ENCODE measurements at places on chromosomes 7 and 10.
A peak's percentile ranks its signal among the peaks of the same experiment; 100 is the strongest.

GRCh38 chr10:86344714-86345161, 21.9 kb downstream of the GRID1 start:
- H3K36me3 ChIP-seq = no peaks in the 10 kb centered on the region
- no peak overlapping the region for H3K4me3 ChIP-seq
- H3K27ac ChIP-seq = no peak overlapping the region
- DNase-seq = no peak

- no peaks in the 10 kb centered on the region for H3K36me3 ChIP-seq
- no peak overlapping the region for H3K4me3 ChIP-seq
- peaks cover under 1% of the 10 kb centered on the region for H3K4me1 ChIP-seq
- no peak overlapping the region for H3K27ac ChIP-seq
- no peak for DNase-seq
- no peaks in the 10 kb centered on the region for H3K27me3 ChIP-seq
These were observed 83.2 kb upstream of the CHST15 start for GRCh38 chr10:124176349-124177179.

- H3K4me1 ChIP-seq = no peaks in the 10 kb centered on the region
- no peak overlapping the region for H3K4me3 ChIP-seq
- no peak overlapping the region for H3K27ac ChIP-seq
- no peak for DNase-seq
- no peaks in the 10 kb centered on the region for H3K27me3 ChIP-seq
These were observed 223.7 kb downstream of the SNX10 start for GRCh38 chr7:26515314-26515842.

DNA sequence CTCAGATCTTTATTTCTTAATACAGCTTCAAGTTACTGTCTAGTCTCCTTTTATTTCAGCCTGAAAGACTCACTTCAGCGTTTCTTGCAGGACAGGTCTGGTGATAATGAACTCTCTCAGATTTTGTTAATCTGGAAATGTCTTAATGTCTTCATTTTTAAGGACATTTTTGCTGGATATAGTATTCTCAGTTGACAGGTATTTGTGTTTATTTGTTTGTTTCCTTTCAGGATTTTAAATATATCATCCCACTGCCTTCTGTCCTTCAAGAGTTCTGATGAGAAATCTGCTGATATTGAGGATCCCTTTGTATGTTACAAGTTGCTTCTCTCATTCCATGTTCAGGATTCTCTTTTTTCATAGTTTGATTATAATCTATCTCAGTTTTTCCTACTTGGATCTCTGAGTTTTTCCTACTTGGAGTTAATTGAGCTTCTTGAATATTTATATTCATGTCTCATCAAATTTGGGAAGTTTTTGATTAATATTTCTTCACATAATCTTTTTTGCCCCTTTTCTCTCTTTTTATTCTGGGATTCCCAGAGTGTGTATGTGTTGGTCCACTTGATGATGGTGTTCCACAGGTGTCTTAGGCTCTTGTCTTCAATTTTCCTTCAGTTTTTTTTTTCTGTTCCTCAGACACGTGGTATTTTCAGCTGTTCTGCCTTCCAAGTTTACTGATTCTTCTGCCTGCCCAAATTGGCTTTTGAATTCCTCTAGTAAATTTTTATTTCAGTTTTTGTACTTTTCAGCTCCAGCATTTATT, 49.9 kb downstream of the PTEN start:
- no peaks in the 10 kb centered on the region for H3K36me3 ChIP-seq
- DNase-seq = no peak
- no peaks in the 10 kb centered on the region for H3K27me3 ChIP-seq
- H3K4me1 ChIP-seq = peaks cover 9% of the 10 kb centered on the region

DNA sequence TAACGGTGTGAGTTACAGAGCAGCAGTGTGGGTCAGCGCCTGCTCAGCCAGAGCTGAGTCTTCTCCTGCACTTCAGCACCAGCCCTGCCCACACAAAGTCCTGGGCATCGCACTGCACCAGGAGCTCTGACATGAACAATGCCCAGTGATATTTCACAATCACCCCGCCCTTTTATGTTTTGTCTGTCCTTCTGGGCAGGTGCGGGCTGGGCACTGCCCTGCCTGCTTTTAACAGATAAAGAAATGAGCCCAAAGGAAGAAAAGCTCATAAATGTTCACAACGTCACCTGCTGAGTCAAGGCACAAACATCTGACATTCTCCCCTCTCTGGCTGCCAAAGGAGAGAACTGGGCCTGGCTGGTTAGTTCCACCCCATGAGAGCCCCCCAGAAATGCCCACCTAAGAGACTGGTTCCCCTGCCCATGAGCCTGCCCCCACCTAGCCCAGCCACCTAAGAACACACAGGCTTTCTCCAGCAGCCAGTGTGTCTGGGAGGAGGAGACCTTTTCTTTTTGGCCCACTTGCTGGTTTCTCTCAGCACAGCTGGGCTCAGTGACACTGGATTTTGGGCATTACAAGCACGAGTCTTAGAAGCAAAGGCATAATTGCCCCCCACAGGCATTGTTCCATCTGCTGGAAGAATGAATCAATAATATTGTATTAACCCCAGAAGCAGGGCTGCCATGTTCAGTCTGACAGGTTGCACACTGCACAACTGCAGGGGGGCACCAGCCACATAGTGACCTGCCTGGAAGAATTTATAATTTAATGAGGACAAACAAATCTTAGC, 22.3 kb downstream of the CALML3 start:
- no peak overlapping the region for H3K4me3 ChIP-seq
- H3K27me3 ChIP-seq = no peaks in the 10 kb centered on the region
- H3K27ac ChIP-seq = no peak overlapping the region

DNA sequence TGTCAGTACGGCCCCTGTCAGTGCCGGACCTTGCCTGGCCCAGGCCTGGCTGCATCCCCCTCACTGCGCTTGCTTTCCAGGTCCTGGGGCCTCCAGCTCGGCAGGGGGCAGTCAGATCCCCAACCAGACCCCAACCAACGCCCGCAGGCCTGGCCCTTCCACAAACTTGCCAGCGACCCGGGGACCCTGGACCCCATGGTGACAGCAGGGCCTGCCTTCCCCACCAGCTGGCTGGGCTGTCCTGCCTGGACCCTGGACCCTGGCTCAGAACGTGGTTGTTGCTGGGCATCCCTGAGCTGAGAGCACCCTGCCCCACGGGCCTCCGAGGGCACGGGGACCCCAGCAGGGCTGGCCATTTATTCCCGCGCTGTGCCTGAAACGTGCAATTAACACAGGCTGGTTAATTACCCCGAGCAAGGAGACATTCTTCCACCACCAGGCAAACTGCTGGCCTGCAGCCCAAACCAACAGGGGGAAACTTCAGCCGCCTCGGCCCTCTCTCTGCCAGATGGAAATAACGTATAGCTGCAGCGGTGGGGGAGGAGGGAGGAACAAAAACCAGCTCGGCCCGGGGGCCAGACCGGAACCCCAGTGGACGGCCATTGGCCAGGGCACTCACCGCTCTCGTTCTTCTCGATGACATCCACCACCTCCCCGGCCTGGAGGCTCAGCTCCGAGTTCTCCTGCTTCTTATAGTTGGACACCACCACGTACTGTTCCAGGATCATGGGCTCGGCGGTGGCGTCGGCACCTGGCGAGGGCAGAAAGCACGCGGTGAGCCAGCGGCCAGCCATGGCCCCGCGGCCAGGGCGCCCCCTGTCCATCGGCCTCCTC, 167.1 kb downstream of the NEURL1 start:
- peaks cover 20% of the 10 kb centered on the region for H3K4me1 ChIP-seq
- peak; percentile 76 for DNase-seq
- peaks cover 7% of the 10 kb centered on the region for H3K36me3 ChIP-seq
- H3K4me3 ChIP-seq = no peak overlapping the region
- peak overlapping the region; percentile 92 for H3K27ac ChIP-seq

GRCh38 chr7:50068026-50068425, 25.0 kb downstream of the ZPBP start:
- DNase-seq = no peak
- no peaks in the 10 kb centered on the region for H3K27me3 ChIP-seq
- no peak overlapping the region for H3K27ac ChIP-seq
- H3K4me3 ChIP-seq = no peak overlapping the region

GRCh38 chr10:110368002-110368401, 63.3 kb upstream of the SMNDC1 start:
- H3K36me3 ChIP-seq = no peaks in the 10 kb centered on the region
- no peak overlapping the region for H3K4me3 ChIP-seq
- DNase-seq = peak; percentile 45
- no peaks in the 10 kb centered on the region for H3K27me3 ChIP-seq
- peaks cover 5% of the 10 kb centered on the region for H3K4me1 ChIP-seq

DNA sequence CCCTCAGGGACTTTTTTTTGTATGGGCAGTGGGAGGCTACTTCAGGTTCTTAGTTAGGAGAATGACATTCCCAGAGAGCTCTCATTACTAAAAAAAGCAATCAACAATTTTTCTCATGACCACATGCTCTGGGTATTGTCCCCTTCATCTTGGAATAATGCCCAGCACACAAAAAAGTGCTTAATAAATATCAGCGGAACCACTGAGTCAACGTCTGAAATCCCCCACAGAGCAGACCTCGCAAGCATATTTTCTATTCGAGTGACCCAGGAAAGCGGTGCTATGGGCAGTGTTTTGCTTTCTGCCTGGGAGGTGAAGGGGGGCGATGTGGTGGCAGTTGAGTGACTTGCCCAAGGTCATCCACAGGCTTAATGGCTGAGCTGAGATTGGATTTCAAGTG, 493.4 kb upstream of the ZMIZ1 start:
- no peaks in the 10 kb centered on the region for H3K27me3 ChIP-seq
- no peak overlapping the region for H3K4me3 ChIP-seq
- no peak overlapping the region for H3K27ac ChIP-seq
- H3K36me3 ChIP-seq = no peaks in the 10 kb centered on the region
- H3K4me1 ChIP-seq = peaks cover 17% of the 10 kb centered on the region
- no peak for DNase-seq

GRCh38 chr7:19118636-19119371, 1.4 kb upstream of the TWIST1 start:
- no peak overlapping the region for H3K27ac ChIP-seq
- H3K36me3 ChIP-seq = no peaks in the 10 kb centered on the region
- DNase-seq = peak; percentile 46
- peaks cover 19% of the 10 kb centered on the region for H3K4me1 ChIP-seq

- no peak overlapping the region for H3K4me3 ChIP-seq
- peak overlapping the region; percentile 12 for H3K27ac ChIP-seq
- no peaks in the 10 kb centered on the region for H3K27me3 ChIP-seq
- DNase-seq = peak; percentile 56
These were observed 64.1 kb downstream of the PCGF5 start for GRCh38 chr10:91284486-91285090.

- no peaks in the 10 kb centered on the region for H3K4me1 ChIP-seq
- no peaks in the 10 kb centered on the region for H3K27me3 ChIP-seq
- H3K36me3 ChIP-seq = no peaks in the 10 kb centered on the region
- no peak overlapping the region for H3K4me3 ChIP-seq
These were observed 8.6 kb downstream of the COL28A1 start for GRCh38 chr7:7527047-7527446.

DNA sequence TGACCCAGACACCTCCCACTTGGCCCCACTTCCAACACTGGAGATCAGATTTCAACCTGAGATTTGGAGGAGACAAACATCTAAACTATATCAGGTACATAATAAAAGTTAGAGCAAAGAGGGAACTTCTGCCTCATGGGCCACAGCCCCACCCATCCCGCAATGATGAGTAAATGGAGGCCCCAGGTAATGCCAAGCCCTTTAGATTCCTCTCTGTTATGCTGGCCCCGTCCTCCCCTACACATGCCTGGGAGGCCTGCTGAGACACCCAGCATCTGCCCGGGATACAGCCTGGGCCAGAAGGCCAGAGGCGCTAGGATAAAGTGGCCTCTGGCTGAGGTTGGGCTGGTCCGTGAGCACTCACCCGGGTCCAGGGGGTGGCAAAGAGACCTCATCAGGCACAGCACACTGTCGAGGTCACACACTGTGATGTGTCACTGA, 185.5 kb upstream of the SH2B2 start:
- no peaks in the 10 kb centered on the region for H3K36me3 ChIP-seq
- H3K27ac ChIP-seq = no peak overlapping the region
- H3K4me3 ChIP-seq = no peak overlapping the region
- H3K4me1 ChIP-seq = no peaks in the 10 kb centered on the region

DNA sequence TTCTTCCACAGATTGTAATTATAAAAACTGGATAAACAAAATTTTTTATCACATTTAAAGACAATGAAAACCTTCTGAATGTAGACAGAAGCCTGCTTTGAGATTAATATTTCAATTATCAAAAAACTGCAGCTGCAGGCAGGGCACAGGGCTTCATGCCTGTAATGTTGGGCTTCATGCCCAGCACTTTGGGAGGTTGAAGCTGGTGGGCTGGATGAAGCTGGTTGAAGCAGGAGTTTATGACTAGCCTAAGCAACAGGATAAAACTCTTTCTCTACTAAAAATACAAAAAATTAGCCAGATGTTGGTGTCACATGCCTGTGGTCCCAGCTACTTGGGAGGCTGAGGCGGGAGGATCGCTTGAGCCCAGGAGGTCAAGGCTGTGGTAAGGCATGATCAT, 41.2 kb downstream of the PDZD8 start:
- no peak overlapping the region for H3K27ac ChIP-seq
- H3K4me3 ChIP-seq = no peak overlapping the region
- peak; percentile 57 for DNase-seq
- no peaks in the 10 kb centered on the region for H3K4me1 ChIP-seq

GRCh38 chr7:141362580-141363435, 188.4 kb upstream of the AGK start:
- H3K36me3 ChIP-seq = no peaks in the 10 kb centered on the region
- H3K27ac ChIP-seq = peak overlapping the region; percentile 10
- H3K4me1 ChIP-seq = peaks cover 27% of the 10 kb centered on the region
- H3K4me3 ChIP-seq = no peak overlapping the region
- peak; percentile 18 for DNase-seq
- H3K27me3 ChIP-seq = no peaks in the 10 kb centered on the region

GRCh38 chr7:117675497-117676435, 195.9 kb downstream of the CFTR start:
- no peak for DNase-seq
- H3K36me3 ChIP-seq = no peaks in the 10 kb centered on the region
- no peak overlapping the region for H3K4me3 ChIP-seq
- no peaks in the 10 kb centered on the region for H3K27me3 ChIP-seq
- H3K4me1 ChIP-seq = peaks cover 38% of the 10 kb centered on the region

GRCh38 chr7:151017953-151018420, 6.3 kb downstream of the ATG9B start:
- H3K27me3 ChIP-seq = peaks cover 10% of the 10 kb centered on the region
- peak; percentile 84 for DNase-seq
- peaks cover 21% of the 10 kb centered on the region for H3K4me1 ChIP-seq
- H3K4me3 ChIP-seq = peak overlapping the region; percentile 17
- H3K36me3 ChIP-seq = no peaks in the 10 kb centered on the region

DNA sequence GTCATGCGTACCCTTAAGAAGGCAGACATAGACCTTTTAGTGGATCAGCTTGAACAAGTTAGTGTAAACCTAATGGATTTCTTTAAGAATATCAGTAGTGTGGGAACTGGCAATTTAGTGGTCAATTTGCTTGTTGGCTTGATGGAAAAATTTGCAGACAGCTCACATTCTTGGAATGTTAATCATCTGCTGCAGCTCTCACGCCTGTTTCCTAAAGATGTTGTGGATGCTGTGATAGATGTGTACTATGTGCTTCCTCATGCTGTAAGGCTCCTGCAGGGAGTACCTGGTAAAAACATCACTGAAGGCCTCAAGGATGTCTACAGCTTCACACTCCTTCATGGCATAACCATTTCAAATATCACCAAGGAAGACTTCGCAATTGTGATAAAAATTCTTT, 103.4 kb downstream of the ABCA13 start:
- peaks cover 3% of the 10 kb centered on the region for H3K4me1 ChIP-seq
- no peak overlapping the region for H3K27ac ChIP-seq
- DNase-seq = no peak
- no peaks in the 10 kb centered on the region for H3K27me3 ChIP-seq
